ENCODE measurements at places on chromosomes 6 and 20.

GRCh38 chr6:38273325-38273724 is 366.4 kb downstream of the BTBD9 start:
- peak; percentile 66 for DNase-seq

GRCh38 chr20:226958-227357 is at the start of gene DEFB129:
Gene DEFB129, plus strand, starts transcription at chr20:227258. Its CDS starts 31 bp downstream, at chr20:227289.
- no peak for DNase-seq

GRCh38 chr20:1706079-1706478 is 48.5 kb upstream of the SIRPG start:
- DNase-seq: no peak

GRCh38 chr6:27136077-27136644 is 111.3 kb upstream of the PRSS16 start:
- DNase-seq: no peak

DNA sequence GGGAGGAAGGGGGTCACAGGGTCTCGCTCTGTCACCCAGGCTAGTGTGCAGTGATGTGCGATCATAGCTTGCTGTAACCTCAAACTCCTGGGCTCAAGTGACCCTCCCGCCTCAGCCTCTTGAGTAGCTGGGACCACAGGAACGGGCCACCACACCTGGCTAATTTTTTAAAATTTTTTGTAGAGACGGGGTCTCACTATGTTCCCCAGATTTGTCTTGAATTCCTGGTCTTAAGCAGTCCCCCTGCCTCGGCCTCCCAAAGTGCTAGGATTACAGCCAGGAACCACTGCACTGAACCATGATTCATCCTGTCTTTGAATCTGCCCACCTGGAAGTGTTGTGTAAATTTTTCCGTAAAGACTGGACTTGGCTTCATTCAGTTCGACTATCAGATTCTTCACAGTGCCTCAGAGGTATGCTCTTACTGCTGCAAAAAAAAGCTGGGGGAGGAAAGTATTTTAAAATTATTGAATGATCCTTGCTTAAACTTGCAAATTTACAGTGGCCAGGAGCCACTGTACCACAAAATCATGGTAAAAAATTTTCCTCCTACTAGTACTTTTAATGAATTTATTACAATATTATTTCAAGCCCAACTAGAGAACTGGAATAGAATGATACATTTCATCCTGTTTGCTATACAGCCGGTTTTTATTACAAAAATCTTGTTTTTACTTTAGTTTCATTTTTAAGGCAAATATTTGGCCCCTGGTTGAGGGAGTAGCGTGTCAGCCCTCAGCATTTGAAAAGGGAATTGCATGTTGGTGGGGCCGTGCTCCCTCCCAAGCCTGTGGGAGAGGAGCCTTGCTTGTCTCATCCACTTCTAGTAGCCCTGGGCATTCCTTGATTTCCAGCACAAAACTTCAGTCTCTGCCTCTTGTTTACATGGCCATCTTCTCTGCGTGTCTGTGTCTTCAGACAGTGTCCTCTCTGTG is 202.5 kb upstream of the SGK1 start:
- DNase-seq: peak; percentile 15

DNA sequence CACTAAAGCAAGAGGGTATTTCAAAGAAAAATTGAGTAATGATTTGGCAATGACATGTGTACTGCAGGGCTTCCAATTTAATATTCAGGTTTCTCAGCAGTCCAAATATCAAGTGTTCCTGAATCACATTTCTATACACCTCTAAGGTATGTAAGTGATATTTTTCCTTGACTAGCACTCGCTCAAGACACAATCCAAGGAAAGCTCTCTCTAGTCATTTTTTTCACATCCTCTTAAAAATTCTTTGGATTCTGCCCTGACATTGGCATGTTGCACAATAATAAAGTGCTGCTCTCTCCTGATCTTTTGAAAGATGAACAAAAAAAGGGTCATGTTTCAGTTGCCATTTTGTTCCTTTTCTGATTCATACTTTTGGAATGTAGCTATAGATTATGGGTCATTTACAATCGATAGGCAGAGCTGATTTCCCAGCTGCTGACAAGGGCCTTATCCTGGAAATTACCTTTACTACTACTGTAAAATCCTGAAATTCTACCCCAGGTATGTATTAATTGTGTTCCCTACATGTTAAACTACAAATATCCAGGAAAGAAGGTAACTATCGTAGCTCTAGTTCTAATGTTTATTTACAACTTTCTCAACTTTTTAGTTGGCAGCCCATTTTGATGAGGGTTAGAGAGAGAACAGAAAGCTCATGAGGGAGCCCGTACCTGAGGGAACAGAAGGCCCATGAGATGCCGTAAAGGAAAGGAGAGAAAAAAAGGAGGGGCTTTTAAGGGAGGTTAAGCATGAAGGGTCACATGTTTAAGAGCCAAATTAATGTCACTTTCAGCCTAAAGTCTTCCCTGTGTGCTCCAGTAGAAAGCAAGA is 22.2 kb upstream of the ADGRG6 start:
- DNase-seq: peak; percentile 70

GRCh38 chr6:9862603-9863167 is 552.2 kb downstream of the TFAP2A start:
- no peak for DNase-seq

DNA sequence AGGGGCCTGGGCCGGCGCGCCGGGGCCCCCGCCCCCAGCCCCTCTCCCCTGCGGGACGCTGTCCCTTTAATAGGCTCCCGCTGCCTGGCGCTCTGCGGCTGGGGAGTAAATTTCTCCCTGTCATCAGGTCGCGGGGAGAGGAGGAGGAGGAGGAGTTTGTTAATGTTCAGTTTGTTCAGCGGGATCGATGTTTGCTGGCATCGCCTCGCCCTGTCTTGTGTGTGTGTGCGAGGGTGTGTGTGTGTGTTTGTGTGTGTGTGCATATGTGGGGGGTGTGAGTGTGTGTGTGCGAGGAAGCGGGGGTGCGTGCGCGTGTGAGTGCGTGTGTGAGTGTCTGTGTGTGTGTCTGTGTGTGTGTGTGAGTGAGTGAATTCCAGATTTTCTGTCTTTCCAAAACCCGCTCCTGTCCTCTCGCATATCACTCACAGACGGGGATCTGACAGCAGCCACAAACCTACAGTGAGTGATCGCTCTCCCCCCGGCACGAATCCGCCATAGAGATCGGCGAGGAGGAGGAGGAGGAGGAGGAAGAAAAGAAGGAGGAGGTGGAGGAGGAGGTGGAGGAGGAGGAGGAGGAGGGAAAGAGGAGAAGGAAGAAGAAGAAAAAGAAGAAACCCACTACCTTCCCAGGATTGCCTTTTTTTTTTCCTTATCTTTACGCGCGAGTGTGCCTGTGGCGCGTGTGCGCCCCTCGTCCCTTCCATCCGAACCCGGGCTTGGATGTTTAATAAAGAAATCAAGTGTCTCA is at the start of gene TSHZ2:
Gene TSHZ2, plus strand, starts transcription at position 169 of the 748 bp plus-strand sequence. CDS start 936 bp downstream, outside the sequence.
- DNase-seq: peak; percentile 1

- DNase-seq: no peak
Measured at GRCh38 chr6:25713824-25714223, 40.7 kb upstream of the SLC17A4 start.

- DNase-seq: no peak
Measured at GRCh38 chr20:32893263-32894025, 34.7 kb downstream of the EFCAB8 start.

- no peak for DNase-seq
Measured at GRCh38 chr20:33839591-33839990, 28.4 kb downstream of the CHMP4B start.

- DNase-seq: no peak
Measured at GRCh38 chr6:44868335-44868668, 459.8 kb upstream of the RUNX2 start.

- no peak for DNase-seq
Measured at GRCh38 chr6:225121-225721, 67.1 kb upstream of the DUSP22 start.

DNA sequence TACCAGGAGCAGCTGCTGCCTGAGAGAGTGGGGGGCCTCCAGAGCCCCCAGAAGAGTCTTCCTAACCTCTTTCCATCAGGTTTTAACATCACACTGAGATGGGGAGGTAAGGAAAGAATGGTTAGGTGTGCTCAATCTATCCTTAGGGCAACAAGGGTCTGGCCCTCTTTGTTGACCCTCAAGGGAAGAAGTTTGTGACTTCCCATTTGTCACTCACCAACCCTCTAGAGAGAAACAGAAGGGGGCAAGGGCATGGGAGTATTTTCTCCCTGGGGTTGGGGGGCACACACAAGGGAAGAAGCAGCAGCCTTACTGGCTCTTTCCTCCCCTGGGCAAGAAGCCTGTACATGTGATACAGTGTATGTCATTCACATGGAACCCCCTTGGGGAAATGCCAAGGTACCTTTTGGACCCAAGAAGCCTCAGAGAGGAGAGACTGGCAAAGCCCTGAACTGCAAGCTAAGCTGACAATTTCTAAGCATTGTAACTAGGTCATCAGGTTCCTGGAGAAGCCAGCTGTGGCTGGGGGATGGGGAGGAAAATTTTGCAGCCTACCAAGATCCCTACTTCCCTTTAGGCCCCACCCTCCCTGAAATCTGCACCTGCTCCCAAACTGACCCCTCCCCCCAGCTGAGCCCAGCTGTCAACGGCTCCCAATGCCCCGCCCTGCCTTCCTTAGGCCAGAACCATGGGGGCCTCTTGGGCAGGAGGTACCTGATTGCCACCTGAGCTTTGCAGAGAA is 14.5 kb downstream of the BCL2L1 start:
- DNase-seq: no peak

- no peak for DNase-seq
Measured at GRCh38 chr6:109050012-109050411, 44.6 kb downstream of the SESN1 start.

- DNase-seq: peak; percentile 36
Measured at GRCh38 chr6:34115403-34115795, 30.5 kb downstream of the GRM4 start.

GRCh38 chr6:89605861-89606260 is 32.7 kb downstream of the LYRM2 start:
- DNase-seq: no peak

- peak; percentile 28 for DNase-seq
Measured at GRCh38 chr6:136401749-136402148, 112.1 kb upstream of the BCLAF1 start.

Measured in adipocyte (in vitro differentiated cells).